Cardiac ventricle fibroblast (primary cell): ENCODE measurements at places on chromosomes 12 and 14. TPM values are rescaled to one million over a fixed set of nuclear protein-coding genes. Genes with fewer than 3 reads are reported as not detected.

The ZFHX2 gene
- 0.44 TPM in 1 of 2 replicates, not detected in the other for total RNA-seq

The CDCA3 gene
- total RNA-seq = 0.88 and 1.8 TPM in 2 replicates

The GAS2L3 gene
- total RNA-seq = 3.3 and 3.6 TPM in 2 replicates

The TRHDE gene
- total RNA-seq = not detected in 2 replicates

The SELPLG gene
- 0.62 and 0.64 TPM in 2 replicates for total RNA-seq

The FAM186B gene
- total RNA-seq = 0.06 and 0.15 TPM in 2 replicates

The SLC4A8 gene
- 0.06 and 0.39 TPM in 2 replicates for total RNA-seq

The TMEM116 gene
- 3.9 and 8.5 TPM in 2 replicates for total RNA-seq

The KLHL33 gene
- 0.31 TPM in 1 of 2 replicates, not detected in the other for total RNA-seq

The DLGAP5 gene
- 1.6 and 2.6 TPM in 2 replicates for total RNA-seq

The DEGS2 gene
- total RNA-seq = not detected in 2 replicates

The HCFC2 gene
- 14.3 and 20.8 TPM in 2 replicates for total RNA-seq

The RIPK3 gene
- 1.1 and 2.2 TPM in 2 replicates for total RNA-seq

The PIWIL1 gene
- not detected in 2 replicates for total RNA-seq

The ERO1A gene
- 38.1 and 62.5 TPM in 2 replicates for total RNA-seq

The MTA1 gene
- total RNA-seq = 66.3 and 70.3 TPM in 2 replicates

The PPP1R3E gene
- total RNA-seq = 4.9 and 9.9 TPM in 2 replicates

The PCNX1 gene
- total RNA-seq = 22.4 and 27.3 TPM in 2 replicates

The SLC16A7 gene
- total RNA-seq = 7.9 and 10.7 TPM in 2 replicates

The NUAK1 gene
- total RNA-seq = 1.9 and 3.7 TPM in 2 replicates

The MIP gene
- total RNA-seq = not detected in 2 replicates

The OTOGL gene
- total RNA-seq = 0.15 and 0.31 TPM in 2 replicates

The MGST1 gene
- 598 and 774 TPM in 2 replicates for total RNA-seq

The DHH gene
- not detected in 2 replicates for total RNA-seq

The OR10AD1 gene
- total RNA-seq = not detected in 2 replicates

The OR11H7 gene
- total RNA-seq = not detected in 2 replicates

The CCND2 gene
- 51.7 and 58.4 TPM in 2 replicates for total RNA-seq

The KRT6C gene
- total RNA-seq = not detected in 2 replicates

The PMEL gene
- 0.44 and 0.68 TPM in 2 replicates for total RNA-seq

The REP15 gene
- 0.75 and 1.2 TPM in 2 replicates for total RNA-seq

The NFATC4 gene
- total RNA-seq = 51.0 and 54.5 TPM in 2 replicates

The GPX2 gene
- total RNA-seq = not detected in 2 replicates

The AQP2 gene
- 0.31 TPM in 1 of 2 replicates, not detected in the other for total RNA-seq

The ACSS3 gene
- 10.2 and 12.1 TPM in 2 replicates for total RNA-seq

The REM2 gene
- total RNA-seq = 0.06 TPM in 1 of 2 replicates, not detected in the other

The NAV3 gene
- 16.3 and 21.4 TPM in 2 replicates for total RNA-seq

The OVCH1 gene
- total RNA-seq = 0.06 and 0.20 TPM in 2 replicates

The OR10P1 gene
- total RNA-seq = not detected in 2 replicates

The CLMN gene
- total RNA-seq = 1.6 and 5.1 TPM in 2 replicates

The RPS6KA5 gene
- 0.37 and 0.54 TPM in 2 replicates for total RNA-seq

The OR4E2 gene
- not detected in 2 replicates for total RNA-seq

The PTPN21 gene
- 8.1 and 8.5 TPM in 2 replicates for total RNA-seq

The SOAT2 gene
- total RNA-seq = not detected in 2 replicates

The GALNT16 gene
- total RNA-seq = 0.37 and 0.59 TPM in 2 replicates

The CAPZA3 gene
- not detected in 2 replicates for total RNA-seq

The SLC6A15 gene
- total RNA-seq = 2.9 and 3.2 TPM in 2 replicates

The RPS6KL1 gene
- total RNA-seq = 4.4 TPM in 1 of 2 replicates, not detected in the other

The NAA30 gene
- total RNA-seq = 10.8 and 11.4 TPM in 2 replicates

The MMP19 gene
- total RNA-seq = 36.8 and 37.2 TPM in 2 replicates

The PPP1R12A gene
- 30.6 and 43.7 TPM in 2 replicates for total RNA-seq

The CD163 gene
- total RNA-seq = not detected in 2 replicates

The SMCO3 gene
- total RNA-seq = 0.24 and 0.81 TPM in 2 replicates

The TIGAR gene
- 3.3 and 4.8 TPM in 2 replicates for total RNA-seq

The POLE2 gene
- 0.88 and 2.0 TPM in 2 replicates for total RNA-seq
